ENCODE measurements at places on chromosomes 1 and 21. TPM values are rescaled to one million over a fixed set of nuclear protein-coding genes. Genes with fewer than 3 reads are reported as not detected.

BCAN gene
- 0.11 TPM for polyA plus RNA-seq

- DNase-seq = no peak
Measured at GRCh38 chr1:216119600-216119999, 303.6 kb downstream of the USH2A start.

- DNase-seq = no peak
Measured at GRCh38 chr1:248804771-248805681, 20.7 kb downstream of the SH3BP5L start.

GRCh38 chr1:168554603-168555483 lies 11.0 kb upstream of the XCL2 start:
- DNase-seq = no peak

- DNase-seq = no peak
Measured at GRCh38 chr1:96240438-96240837, 481.1 kb upstream of the PTBP2 start.

DNA sequence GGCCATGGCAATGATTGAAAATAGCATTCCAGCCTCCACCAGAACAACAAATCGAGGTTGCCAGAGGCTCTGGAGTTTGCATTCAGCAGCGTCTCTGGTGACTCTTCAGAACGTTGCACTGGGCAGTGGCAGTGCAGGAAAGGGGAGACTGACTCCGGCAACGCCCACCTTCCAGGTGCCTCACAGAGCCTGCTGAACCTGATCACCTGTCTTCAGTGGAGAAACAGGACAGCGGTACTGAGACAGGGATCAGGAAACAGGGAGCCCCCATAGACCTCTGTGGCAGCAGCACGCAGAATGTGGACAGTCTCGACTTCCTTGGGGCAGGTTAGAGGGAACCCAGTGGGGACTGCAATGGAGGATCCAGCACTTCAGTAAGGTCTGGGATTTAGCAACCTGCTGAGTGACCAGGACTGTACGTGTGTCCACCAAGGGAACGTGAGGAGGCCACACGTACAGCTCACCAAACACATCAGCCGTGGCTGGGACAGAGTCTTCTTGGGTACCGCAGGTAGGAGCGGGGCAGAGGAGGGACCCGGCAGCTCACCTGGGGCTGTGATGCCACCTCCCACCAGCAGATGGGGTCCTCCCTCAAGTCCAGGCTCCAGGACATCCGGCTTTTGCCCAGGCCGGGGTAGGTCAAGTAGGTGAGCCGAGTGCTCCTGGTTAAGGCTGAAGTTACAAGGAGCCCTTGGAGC lies 128.6 kb downstream of the PRDM2 start:
- peak; percentile 18 for DNase-seq

Measured in right renal cortex interstitium (tissue), 3 donors.